Right forelimb (tissue), 1 donor: ENCODE measurements at places on chromosomes 7 and 10.
A peak's percentile ranks its signal among the peaks of the same experiment; 100 is the strongest.

- DNase-seq: no peak
These were observed 42.5 kb upstream of the LRGUK start for GRCh38 chr7:134084488-134085144.

DNA sequence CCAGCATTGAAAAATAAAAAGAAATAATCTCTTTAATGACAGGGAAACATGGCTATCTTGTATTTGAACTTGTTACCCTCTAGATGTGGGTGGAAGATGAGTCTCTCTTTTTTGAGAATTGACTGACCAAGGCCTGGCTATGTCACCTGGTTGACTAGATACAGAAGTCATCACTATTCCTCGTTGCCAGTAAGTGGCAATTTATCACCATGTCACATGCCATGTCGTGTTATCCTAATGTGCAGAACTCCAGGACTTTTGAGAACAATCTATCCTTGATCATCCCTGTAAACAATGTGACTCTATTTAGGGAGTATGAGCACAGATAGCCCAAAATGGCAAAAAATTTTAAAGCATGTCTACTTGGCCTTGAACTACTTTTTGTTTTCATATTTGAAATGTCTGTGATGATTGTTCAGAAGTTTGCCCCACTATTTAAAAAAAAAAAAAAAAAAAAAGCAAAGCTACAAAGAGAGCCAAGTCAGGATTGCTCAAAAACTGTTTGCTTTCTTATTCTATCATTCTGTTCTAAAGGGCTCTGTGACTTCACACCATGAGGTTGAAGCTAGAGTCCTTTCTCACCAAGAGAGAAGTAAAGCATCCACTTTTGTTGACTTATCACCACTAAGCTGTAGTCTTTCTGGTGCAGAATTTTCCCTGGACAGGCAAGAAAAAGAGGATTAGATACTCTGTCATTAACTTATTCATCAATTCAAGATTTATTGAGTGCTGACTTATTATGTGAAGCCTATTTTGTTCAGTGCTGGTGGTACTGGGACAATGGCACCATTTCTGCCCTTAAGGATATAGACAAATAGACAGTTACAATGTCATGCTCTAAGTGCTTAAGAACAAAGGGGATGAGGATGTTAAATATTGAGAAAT, 10.4 kb upstream of the WIPF3 start:
- DNase-seq: no peak

GRCh38 chr10:356452-356851, 221.2 kb downstream of the ZMYND11 start:
- DNase-seq: peak; percentile 17

DNA sequence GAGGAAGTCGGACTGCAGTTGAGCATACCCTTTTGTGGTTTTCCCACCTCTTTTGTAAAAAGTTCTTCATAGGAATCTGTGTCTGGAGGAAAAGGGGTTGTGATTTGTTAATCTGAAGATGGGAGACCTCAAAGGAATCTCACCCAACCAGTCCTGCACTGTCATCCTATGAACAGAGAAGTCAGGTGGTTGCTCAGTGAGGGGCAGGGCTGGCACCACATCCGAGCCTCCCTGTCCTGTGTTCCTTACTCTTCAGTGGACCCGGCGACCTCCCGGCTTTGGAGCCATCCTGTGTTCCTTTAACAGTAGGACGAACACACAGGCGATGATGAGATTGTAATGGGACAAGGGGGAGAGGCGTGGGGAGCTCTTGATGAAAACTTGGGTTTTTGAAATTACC, 2.8 kb upstream of the MGMT start:
- no peak for DNase-seq

DNA sequence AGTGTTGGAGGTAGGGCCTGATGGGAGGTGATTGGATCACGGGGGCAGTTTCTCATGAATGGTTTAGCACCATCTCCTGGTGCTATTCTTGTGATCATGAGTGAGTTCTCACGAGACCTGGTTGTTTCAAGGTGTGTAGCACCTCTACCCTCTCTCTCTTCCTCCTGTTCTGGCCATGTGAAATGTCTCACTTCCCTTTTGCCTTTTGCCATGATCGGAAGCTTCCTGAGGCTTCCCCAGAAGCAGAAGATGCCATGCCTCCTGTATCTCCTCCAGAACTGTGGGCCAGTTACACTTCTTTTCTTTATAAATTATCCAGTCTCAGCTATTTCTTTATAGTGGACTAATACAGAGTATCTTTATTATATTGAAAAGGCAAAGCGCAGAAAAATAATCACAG, 90.1 kb downstream of the FAM171A1 start:
- DNase-seq: no peak

DNA sequence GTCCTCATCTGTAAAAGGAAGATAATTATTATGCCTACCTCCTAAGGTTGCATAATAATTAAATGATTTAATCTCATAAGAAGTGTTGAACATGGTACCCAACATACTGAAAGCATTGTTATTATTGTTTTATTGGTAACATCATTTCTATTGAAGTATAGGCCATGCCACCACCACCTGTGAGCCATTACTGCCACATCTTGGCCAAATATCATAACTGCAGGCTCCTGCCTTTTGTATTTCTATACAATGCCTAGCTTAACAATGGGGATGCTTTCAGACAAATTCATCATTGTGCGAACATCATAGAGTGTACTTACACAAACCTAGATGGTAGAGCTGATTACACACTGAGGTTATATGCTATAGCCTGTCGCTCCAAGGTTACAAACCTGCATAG, 61.1 kb upstream of the NPSR1 start:
- no peak for DNase-seq
